ENCODE measurements at places on chromosomes 13 and 19.

DNA sequence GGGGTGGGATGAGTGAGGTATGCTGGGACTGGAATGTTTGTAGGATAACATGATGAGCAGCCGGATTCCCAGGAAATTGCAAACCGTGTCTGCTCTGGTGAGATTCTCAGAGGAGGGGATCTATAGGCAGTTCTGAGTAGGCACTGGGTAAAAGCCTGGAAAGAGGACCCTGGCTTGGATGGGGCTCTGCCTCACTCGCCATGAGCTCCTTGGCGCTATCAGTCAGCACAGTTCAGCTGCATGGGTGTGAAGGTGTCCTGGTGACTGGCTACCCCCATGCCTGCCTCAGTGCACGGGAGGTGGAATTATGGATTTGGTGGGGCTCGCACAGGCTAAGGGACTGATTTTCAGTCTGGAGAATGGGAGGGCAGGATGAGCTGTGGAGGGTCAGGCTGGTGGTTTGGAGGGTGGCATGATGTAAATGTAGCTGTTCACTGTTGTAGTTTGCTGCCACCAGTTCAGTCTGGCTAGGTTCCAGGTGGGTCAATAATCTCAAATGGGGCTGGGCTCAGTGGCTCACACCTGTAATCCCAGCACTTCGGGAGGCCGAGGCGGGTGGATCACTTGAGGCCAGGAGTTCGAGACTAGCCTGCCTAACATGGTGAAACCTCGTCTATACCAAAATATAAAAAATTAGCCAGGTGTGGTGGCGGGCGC is 9.2 kb upstream of the ZNF627 start:
- DNase-seq: no peak

DNA sequence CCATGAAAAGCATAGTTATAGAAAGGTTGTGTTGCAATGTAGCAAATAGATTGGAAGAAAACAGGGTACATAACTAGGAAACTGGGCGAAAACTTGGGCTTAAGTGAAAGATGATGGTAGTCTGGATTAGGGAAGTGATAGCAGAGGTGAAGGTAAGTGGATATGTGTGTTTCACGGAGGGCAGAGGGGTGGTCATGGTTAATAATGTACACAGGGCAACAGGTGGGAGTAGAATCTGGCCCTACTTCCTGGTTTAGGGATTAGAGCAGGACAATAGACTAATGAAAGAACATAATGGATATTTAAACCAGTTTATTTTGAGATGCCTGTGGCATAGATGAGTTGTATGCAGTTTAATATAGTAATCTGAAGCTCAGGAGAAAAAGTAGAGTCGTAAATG is 257.3 kb upstream of the SPRY2 start:
- DNase-seq: no peak

GRCh38 chr19:34932494-34932893 is 5.8 kb downstream of the ZNF30 start:
- DNase-seq: no peak

GRCh38 chr13:20126541-20127261 is 34.2 kb downstream of the GJA3 start:
- DNase-seq: no peak

GRCh38 chr13:50189450-50189849 is 174.2 kb downstream of the KCNRG start:
- DNase-seq: no peak

GRCh38 chr19:39188960-39189359 is 7.8 kb upstream of the NCCRP1 start:
- DNase-seq: no peak

DNA sequence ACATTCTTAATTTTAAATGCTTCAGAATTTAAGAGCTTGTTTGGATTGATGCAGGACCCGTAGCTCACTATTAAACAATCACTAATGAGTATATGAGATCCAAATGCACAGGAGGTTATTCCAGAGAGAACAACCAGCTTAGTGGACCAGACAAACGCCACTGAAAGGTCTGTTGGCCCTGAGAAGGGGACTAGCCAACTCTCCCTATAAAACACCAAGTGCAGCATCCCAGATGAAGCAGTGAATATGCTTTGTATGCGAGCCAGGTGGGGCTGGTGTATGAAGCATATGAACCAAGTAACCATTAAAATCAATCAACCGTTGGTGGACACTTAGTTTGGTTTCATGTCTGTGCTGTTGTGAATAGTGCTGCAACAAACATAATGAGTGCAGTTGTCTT is 9.8 kb upstream of the LILRB1 start:
- DNase-seq: no peak

- no peak for DNase-seq
Measured at GRCh38 chr13:92804926-92805325, 421.7 kb upstream of the GPC6 start.

Data from RWPE1 (cell line).